ENCODE measurements at places on chromosomes 1 and 21.

DNA sequence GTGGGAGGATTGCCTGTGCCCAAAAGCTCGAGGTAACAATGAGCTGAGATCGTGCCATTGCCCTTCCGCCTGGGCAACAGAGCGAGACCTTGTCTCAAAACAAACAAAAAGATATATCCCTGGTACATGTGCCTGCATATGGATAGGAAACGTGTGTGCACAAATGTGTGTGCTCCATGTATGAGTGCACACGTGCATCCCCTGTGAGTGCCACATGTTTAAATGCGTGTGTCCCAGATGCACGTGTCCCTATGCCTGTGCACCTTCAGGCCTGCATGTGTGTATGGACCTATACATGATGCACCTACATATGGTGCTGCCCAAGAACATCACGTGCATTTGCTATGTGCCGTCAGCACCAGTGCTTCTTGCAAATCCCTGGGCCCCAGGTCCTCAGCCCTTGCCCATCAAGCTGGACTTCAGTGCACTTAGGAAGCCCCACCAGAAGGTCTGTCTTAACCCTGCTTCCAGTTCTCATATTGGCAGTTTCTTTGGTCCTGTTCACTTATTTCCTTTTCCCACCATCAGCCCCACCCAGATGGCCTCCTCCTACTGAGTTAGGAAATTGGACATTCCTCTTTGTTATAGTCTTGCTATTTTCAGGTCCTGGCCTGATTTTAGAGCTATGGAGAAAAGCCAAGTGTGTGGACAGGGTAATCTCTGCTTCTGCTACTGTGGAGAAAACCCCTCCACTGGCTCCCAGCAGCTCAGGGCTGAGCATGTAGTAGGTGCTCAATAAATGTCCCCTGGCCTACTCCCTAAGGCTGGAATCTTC lies 15.4 kb downstream of the TIE1 start:
- DNase-seq = no peak

DNA sequence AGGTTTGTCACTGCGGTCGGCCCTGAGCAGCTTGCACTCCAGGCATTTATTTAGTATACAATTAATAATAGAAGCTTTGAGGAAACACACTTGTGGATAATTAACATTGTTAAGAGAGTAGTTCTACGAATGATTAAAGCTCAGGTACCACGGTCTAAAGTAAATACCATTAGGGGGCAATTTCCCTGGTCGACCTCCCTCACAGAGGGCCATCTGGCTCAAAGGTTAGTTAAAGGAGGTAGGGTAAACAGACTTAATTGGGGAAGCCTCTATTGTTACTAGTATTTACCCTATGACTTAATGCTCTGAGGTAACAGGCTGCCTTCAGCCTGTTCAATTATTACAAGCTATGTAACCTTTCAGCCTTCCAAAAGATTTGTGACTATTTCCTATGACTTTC lies 122.3 kb upstream of the SLC44A3 start:
- DNase-seq = no peak

DNA sequence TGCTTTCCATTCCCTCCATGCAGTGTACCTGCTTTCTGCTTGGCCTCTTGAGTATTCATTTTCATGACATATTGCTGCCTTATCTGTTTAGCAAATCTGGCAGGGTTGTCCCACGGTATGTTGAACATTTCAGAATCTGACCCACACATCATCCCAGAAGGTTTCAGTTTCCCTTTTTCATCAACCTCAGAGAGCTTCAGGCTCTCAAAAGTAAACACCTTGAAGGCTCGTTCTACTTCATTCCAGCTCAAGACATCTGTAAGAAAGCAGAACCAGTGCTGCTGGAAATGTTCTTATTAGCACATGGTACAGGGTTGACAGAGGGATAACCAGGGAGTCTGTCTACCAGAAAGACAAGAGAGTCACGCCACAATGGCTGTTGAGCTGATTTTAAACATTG lies 103.6 kb downstream of the SPAG17 start:
- no peak for DNase-seq

DNA sequence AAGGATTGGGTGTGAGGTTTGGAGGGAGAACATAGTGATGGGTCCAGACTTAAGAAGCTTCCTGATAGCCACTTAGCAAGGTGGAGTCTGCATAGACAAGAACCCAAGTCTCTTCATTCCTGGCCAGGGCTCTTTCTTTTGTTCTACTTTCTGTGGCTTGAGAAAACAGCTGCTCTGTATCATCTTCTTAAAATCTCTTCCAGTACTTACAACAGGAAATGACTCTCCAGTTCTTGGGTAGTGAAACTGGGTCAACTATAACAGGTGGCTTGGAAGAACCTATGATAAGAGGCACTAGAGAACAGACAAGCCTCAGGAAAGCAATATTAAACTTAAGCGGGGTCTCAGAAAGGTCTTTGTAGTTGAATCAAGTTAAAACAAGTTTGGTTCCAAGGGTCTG lies 148.1 kb upstream of the USP24 start:
- no peak for DNase-seq
